HFFc6 (cell line): ENCODE measurements at places on chromosomes 7 and 10. TPM values are rescaled to one million over a fixed set of nuclear protein-coding genes. Genes with fewer than 3 reads are reported as not detected.

Gene CREB3L2
- total RNA-seq, result 105 and 119 TPM in 2 replicates

DNA sequence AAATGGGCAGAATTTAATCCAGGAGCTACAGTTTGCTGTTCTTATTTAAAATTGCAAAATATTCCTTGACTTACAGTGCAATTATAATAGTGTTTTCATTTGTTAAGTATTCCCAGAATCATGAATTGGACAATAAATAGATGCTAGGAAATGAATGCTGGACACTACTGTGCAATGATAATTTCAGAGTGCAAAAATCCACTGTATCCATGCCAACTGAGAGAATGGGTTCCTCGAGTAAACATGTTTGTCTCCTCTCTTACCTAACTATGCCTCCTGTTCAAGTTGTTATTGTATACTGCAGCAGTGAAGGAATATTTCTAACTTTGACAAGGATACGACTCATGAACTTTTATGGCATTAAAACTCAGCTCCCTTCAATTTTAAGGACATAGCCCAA is 1396.3 kb downstream of the GATA3 start:
- DNase-seq, result no peak

DNA sequence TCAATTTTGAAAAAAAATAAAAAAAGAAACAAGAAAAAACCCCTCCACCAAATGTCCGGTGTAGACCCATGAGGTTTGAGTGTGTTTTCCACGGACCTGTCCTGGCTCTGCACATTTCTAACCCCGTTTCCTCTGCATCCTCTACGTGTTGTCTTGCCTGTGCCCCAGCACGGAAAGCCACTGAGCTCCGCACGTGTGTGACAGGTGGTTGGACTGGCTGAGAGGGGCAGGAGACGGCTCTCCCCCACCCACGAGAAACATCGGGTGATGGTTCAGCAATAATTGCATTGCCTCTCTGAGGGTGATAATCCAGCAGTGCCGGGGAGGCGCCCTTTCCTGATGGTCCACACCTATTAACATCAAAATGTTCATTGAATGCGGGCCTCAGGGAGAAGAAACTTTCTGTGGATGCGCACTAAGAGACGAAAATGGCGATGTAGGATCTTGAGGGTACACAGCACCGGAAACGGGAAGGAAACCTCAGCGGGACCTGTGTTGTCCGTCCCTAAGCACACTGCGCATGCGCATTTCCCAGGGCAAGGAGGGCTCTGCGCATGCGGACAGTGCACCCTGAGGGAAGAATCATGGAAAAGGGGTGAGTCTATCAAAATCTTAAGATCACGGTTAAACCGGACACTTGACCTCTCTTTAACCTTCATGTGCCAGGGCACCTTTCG is 470.1 kb upstream of the ADARB2 start:
- DNase-seq, result no peak

DNA sequence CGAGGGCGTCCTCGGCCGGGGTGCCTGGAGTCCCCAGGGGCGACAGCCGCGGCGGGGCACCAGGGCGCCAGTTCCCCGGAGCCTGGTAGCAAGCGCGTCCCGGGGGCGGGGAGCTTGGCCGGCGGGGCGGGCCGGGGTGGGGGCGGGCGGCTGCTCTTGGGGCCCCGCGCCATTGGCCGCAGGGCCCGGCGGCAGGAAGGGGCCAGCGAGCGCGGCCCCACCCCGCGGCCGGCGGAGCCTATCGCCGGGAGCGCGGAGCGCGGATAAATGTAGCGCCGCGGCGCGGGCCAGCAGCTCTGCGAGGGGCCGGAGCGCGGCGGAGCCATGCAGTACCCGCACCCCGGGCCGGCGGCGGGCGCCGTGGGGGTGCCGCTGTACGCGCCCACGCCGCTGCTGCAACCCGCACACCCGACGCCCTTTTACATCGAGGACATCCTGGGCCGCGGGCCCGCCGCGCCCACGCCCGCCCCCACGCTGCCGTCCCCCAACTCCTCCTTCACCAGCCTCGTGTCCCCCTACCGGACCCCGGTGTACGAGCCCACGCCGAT is at the start of gene HHEX:
TSS of gene HHEX (plus strand) at position 293 of the 548 bp plus-strand sequence. CDS start at position 325, 32 bp downstream.
- no peak for DNase-seq

GRCh38 chr7:148274118-148274517 is 316.4 kb upstream of the C7orf33 start:
- no peak for DNase-seq
